CD4-positive, alpha-beta T cell treated with Interleukin-21 for 1 hour (primary cell): ENCODE measurements at places on chromosomes 1 and 21.

- no peak for DNase-seq
These were observed 49.0 kb downstream of the TOMM20 start for GRCh38 chr1:235079443-235080296.

DNA sequence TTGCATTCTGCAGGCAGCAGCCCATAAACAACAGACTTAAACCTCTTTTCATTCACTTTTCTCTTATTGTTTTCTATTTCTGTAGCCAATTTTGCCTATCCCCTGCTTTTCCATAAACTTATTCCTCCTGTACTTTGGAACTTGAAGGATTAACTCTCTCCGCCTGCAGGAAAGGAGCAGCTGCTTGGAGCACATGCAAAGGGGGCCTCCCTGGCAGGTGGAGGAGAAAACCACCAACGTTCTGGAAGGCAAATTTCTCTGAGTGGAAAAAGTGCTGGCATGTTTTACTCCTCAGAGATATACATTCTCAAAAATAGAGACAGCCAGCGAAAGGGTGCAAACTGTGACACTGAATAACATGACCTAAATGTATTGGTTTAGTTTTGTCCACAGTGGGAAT lies 33.6 kb downstream of the RGS21 start:
- no peak for DNase-seq

DNA sequence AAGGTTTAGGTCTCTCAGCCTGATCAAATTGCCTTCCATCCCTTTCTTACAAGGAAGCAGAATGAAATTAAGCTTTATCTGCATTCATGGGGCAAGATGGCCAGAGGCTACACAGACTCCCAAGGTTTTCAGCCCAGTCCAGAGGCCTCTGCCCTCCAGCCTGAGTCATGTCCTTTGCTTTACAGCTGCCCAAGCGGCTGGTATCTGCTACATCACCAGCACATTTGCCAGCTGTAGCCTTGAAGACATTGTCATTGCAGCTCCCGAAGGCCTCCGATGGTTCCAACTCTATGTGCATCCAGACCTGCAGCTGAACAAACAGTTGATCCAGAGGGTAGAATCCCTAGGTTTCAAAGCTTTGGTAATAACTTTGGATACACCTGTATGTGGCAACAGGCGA lies 16.0 kb downstream of the HAO2 start:
- DNase-seq, result no peak

DNA sequence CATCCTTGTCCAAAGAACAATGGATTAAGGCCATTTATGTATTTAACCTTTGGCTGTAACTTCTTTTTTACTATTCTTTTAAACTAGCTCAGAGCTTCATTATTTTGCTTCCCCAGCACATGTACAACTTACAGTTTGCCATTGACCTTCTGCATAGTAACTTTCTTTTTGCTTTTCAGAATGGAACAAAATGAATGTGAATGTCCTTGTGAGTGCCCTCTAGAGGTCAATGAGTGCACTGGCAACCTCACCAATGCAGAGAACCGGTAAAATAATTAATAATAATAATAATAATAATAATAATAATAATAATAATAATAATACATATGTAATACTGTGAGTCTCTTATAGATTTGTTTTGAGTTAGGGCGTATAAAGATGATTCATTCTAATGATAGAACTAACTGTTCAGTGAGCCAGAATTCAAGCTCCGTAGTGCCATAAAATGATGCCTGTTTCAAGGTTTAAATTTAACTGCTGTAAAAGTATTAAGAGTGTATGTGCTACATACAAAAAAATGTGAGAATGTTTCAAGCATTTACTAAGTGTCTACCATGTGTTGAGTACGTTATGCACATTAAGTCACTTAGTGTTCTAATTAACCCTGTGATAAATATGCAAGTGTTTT lies 69.0 kb upstream of the RAVER2 start:
- peak; percentile 22 for DNase-seq

DNA sequence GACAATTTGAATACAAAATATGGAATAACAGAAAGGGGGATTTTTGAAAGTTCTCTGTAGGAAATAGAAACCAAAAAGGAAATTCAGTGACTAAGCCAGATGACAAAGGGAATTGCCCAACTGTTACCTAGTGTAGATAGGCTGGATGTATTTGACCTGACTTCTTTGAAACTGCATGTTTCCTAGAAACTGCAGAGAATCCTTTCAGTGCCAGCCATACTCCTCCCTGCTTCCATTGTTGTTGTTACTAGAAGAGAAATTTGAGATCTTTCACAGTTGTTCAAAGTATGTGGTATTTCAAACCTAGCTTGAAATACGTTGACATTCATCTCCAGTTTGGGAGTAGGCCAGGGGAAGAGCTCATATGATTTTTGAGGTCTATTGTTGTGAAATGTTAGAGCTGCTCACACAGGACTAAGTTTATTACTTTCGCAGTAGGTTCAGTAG lies 1.8 kb upstream of the GBP5 start:
- peak; percentile 87 for DNase-seq

DNA sequence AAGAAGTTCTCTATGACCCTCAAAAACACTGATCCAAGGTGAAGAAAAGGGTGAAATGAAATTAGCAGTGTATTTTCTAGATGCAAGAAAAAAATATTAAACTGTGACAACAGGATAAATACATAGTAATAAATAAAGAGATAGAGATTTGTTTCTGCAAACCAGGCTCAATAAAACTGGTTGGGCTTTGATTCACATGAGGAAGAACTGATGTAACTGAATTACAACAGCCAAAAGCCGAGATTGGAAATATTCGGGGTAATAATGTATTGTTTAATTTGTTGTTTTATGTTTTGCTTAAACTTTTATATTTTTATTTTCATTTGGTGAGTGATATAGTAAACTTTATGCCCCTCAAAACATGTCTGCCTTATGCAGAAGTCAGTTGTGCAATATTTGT lies 285.0 kb downstream of the BRINP3 start:
- no peak for DNase-seq

DNA sequence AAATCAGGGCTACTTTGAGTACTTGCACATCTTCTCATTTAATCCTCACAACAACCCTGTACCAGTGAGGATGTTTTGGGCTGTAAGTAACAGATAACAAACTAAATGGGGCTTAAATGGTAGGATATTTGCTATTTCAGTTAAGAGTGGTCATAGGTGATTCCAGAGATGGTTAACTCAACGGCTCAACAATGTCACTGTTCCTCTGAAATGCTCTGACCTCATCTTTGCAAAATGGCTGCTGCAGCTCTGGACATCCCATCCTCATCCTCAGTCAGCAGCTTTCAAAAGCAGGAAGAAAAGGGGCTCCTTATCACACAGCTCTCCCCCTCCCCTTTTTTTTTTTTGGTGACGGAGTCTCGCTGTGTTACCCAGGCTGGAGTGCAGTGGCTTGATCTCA lies 1.5 kb downstream of the LDLRAD2 start:
- DNase-seq, result no peak

DNA sequence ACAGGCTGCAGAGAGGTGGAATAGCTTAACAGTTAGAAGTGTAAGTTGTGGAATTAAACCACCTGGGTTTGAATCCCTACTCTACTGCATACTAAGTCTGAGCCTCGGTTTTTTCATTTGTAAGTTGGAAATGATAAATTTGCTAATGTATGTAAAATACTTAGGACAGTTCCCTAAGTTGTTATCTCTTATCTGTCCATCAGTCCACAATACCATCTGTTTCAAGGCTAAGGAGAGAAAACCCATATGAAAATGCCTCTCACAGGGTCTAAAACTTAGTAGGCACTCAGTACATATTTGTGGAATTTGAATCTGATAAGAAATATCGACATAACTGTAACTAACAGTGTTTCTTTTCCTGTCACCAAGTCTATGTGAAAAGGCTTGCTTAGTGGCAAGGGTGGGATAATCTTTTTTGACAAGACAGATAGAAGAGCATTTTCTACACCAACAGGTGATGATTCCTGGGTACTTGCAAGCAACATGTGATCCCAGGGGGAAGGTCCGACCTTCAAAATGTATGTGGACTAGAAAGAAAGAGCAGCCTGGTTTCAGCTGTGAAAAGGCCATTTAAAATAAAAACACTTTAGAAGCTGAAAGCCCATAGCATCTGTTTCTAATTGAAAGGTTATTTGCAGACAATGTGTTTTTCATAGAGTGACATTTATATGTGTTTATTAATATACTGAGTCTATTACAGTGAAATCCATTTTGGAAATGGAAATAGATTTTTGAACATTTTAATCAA lies 202.9 kb downstream of the HHAT start:
- DNase-seq, result no peak
